ENCODE measurements at places on chromosomes 5 and 9. TPM values are rescaled to one million over a fixed set of nuclear protein-coding genes. Genes with fewer than 3 reads are reported as not detected.

DNA sequence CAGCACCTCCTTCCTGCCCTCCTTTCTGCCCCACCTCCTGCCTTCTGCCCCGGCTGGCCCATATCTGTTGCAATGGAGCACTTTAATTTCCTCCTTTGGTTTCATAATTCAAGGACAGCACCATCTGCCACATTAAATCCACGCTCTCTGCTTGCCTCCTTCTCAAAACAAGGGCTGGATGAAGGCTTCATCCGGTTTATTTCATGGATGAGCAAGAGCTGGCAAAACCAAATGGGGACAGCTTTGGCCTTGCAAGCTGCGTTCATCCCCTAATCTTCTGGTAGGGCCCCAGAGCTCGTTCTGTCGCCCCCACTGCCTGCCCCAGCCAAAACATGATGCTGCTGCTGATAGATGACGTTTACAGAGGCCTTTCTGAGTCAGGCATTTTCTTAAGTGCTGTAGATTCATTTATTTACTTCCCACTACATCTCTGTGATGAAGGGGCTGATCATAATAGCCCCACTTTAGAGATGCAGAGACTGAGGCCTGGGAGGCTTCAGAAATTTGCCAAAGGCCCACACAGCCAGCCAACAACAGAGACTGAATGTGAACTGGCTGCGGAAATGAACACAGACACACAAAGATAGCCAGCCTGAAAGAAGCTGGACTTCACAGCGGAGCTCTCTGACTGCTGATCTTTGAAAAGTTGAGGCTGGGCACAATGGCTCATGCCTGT, 115.6 kb upstream of the CPEB4 start:
- DNase-seq: no peak

DNA sequence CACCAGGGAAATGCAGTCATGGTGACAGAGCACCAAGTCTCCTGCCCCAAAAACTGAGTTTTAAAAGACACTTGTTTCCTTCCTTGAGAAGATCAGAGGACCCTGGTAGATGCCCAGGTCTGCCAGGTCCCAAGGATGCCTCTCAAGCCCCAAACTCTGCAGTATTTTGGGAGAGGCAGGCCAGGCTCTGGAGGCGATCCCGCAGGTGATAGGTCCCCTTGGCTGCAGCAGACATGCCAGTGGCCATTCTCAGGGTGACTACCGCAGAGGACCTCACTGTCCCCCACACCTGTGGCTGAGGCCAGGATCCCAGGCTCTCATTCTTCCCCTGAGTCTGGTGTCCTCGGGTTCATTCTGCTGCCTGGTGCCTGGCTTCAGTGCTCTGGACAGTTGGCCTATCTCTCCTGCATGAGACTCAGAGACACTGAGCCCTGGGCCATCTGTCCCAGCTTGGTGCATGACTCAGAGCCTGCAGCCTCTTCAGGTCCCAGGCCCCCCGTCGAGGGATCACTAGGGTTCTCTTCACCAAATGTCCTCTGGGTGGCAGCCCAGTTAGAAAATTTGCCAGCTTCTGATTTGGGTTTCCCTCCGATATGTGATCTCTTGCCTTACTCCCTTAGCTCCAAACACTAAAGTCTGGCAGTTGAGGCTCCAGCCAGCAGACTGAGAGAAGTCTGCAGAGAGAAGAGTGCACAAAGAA, 59.7 kb upstream of the GARNL3 start:
- no peak for DNase-seq

GFI1B gene
- not detected for total RNA-seq

DNA sequence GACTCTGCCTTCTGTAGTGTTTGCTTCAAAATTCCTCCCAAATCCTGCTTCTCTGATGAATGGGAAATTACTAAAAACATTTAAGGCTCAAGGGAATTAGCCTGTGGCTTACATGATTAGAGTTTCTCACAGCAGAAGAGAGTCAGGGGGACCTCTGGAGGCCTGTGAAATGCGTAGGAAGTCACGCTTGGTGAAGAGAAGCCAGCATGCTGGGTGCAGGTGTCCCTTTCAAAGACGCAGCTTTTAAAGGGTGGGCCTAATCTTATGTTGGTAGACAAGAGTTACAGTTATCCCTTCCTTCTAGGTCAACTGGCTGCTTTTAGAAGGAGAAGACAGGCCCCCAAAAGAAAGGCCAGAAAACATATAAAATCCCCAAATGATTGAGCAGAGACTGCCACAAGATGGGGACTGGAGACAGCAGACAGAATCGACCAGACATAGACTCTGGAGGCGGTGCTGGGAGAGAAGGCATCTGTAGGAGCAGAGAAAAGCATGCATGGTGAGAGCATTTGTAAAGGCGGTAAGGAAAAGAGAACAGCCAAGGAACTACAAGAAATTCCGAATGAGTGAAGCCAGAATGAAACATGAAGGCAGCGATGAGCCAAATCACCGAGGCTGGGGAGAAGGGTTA, 42.3 kb downstream of the B4GALT1 start:
- no peak for DNase-seq
